Activated CD8-positive, alpha-beta memory T cell treated with anti-CD3 and anti-CD28 coated beads for 1 hour (primary cell): ENCODE measurements at places on chromosomes 11 and 22.
A peak's percentile ranks its signal among the peaks of the same experiment; 100 is the strongest.

- no peak for DNase-seq
Observed at GRCh38 chr11:65377036-65377435, 5.4 kb downstream of the SLC25A45 start.

DNA sequence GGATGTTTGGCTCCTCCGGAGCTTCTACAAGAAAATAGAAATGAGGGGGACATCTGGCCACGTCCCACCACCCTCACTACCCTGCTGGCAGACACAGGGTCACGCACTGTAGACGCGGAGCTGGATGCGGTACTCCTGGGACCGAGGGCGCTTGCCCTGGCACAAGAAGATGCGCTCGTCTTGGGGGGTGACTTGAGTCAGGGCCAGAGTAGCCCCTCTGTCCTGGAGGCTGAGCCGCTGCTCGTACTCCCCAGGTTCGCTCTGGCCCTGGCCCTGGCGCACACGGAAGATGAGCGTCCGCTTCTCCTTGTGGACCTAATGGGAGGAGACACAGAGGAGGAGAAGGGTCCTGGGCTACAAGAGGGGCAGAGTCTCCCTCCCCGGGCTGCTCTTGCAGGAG lies 2.2 kb downstream of the MCAM start:
- DNase-seq: no peak

- no peak for DNase-seq
Observed at GRCh38 chr22:40006641-40007040, 11.9 kb downstream of the FAM83F start.

GRCh38 chr11:86696451-86696850 lies 24.0 kb upstream of the ME3 start:
- DNase-seq: no peak

DNA sequence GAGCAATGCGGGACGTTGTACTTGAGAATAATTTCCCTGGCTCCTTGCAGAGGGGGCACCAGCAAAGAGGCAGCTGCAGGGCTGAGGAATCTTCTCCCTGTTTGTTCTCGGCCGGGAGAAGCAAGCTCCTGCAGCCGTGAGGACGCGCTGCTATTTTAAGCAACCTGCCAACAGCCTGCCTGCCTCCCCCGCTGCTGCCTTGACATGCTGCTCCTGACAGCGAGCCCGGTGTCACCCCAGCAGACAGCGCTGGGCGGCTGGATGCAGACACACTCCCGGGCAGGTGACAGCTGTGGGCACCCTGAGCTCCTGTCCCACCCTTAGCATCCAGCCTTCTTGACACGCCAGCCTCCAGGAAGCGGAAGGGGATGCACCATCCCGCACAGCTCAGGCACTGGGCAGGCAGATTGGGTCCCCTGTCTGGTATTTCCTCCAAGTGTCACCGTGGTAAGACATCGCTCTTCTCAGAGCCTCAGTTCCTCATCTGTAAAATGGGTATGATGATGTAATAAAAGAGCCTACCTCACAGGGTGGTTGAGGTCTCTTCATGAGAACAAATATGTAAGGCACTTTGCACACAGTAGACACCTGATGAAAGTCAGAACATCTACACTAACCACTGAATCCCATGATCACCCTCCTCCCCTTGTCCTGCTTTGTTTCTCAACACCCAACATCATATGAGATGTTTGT lies 530.6 kb downstream of the MN1 start:
- no peak for DNase-seq

DNA sequence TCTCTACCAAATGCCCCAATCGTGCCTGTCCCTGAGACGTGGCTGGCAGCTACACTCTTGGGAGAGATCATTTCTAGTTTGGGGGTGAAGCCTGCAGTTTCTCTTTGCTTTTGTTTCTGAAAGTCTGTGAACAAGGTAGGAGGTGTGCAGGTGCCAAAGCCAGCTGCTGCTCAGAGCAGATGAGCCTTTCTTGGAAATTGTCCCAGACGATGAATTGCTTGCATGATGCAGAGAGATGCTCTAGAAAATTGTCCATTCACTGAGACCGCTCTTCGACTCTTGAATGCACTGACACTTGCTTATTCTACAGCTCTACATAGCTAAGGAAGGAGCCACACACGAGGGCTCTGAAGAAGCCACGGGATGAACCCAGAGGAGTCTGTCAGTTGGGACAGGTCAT lies 225.6 kb upstream of the E2F8 start:
- DNase-seq: no peak

- DNase-seq: no peak
Observed at GRCh38 chr22:17767233-17768065, 6.8 kb downstream of the BID start.

DNA sequence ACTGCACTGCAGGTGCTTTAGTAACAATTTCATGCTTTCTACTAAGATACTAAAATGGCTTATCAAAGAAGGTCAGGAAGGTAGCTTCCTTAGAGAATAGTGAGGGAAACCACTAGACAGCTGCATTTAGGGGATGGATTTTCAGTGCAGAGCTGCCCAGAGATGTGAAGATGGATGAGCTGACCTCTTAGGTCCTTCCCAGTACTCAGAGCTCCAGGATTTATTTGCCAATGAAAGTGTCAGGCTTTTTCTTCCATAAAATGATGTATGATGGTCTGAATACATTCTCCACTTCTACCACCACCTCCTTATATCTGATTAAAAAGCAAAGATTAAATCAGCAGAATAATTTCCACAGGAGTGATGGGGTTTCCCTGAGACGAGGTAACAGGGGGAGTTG lies 35.0 kb downstream of the SC5D start:
- DNase-seq: no peak

DNA sequence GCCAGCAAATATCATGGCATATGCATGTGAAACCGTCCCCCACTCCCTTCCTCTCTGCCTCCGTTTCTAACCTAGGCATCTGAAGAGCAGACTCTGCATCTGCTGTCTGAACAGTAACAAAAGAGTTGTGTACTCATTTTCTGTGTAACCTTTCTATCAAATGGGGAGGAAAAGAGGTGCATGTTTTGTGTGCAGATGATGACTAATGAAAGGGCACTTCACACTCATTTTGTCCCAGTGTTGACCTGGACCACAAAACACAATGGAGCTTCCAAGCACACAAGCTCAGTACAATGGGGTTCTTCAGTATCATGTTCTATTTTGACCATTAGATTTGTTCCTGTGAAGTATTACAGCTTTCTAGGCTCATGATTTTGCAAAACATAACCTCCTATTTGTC lies 13.0 kb downstream of the JHY start:
- DNase-seq: no peak

- DNase-seq: no peak
Observed at GRCh38 chr11:126444072-126444471, 88.6 kb downstream of the ST3GAL4 start.

GRCh38 chr11:2548596-2548995 lies 103.8 kb downstream of the KCNQ1 start:
- DNase-seq: no peak

DNA sequence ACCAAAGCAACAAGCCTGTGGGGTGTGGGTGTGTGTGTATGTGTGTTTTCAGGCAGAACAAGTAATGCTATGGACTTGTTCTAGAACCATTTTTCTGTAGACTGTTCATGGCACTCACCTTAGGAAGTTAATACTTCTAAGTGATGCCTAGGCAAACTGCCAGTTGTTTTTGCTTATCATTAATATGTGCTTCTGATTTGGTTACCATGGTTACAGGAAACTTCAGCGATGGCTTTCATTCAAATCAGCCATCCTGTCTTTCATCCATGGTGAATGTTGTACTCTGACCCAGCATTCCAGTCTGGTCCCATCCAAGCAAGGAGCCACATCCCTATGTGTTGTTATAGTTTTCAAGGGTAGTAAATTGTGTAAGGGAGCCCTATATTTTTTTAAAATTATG lies 49.8 kb upstream of the ARHGAP20 start:
- no peak for DNase-seq

GRCh38 chr11:43810929-43811596 lies 69.6 kb upstream of the ALKBH3 start:
- DNase-seq: no peak

GRCh38 chr11:82494988-82495432 lies 238.7 kb downstream of the FAM181B start:
- DNase-seq: no peak

DNA sequence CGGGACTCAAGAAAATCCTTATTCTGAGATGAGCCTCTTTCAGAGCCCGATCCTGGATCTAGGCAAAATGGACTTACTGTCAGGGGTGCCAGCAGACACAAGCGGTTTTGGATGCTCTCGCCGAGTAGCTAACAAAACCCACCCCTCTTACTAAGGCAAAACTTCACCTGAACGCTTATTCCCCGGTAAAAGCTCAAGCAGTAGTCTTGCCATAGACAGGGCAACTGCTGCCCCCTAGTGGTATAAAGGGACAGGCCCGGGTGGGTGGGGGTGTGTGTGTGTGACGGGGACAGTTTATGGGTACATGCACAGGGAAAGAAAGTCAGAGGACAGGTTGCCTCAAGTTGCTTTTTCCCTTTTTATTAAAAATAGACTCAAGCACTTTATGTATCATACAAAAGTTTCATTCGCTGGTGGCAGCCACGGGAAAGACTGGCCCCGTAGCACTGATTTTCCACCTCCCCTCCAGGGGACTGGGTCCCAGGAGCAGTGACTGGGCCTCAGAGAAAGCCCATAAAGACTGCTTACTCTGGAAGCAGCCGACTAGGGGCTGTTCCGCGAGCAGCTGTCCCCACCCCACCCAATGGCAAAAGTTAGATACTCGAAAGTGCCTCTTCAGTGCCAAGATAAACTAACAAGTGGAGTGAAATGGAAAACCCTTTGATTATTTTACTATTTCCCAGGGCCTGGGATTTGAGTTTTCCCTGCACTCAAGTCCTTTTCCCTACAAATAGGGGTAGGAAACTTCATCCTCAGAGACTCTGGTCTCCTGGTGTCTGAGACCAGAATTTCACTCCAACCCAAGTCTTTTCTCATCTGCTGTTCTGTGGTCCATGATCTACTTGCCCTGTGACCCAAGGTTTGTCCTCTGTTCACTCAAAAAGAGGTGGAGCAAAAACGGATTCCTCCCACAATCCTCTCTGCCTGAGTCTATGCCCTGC lies 4.7 kb downstream of the YPEL4 start:
- peak; percentile 69 for DNase-seq

- DNase-seq: no peak
Observed at GRCh38 chr22:17120711-17121232, 388 bp downstream of the TMEM121B start.

- no peak for DNase-seq
Observed at GRCh38 chr11:111977146-111978027, 40.2 kb downstream of the DIXDC1 start.
